ENCODE measurements at places on chromosomes 7 and 10.

- DNase-seq = peak; percentile 36
Observed at GRCh38 chr10:35089611-35090161, 455 bp downstream of the CUL2 start.

DNA sequence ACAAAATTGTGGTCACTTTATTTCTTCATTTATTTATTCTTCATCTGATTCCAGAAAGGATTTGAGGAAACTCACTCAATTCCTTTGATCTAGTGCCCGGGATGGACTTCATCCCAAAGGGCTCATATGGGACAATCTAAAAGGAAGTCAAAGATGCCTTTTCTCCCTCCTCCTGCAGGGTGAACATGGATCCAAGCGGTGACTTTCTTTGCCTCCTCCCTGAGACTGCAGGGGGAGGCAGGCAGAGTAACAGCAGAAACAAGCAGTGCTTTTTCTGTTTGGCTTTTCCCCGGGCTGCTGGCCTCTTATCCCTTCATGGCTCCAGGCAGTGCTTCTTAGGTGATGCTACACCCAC is 10.0 kb upstream of the DNMBP start:
- no peak for DNase-seq

- DNase-seq = peak; percentile 76
Observed at GRCh38 chr7:117113871-117114270, 160.6 kb downstream of the ST7 start.

GRCh38 chr7:43671521-43671920 is 57.8 kb downstream of the COA1 start:
- no peak for DNase-seq

DNA sequence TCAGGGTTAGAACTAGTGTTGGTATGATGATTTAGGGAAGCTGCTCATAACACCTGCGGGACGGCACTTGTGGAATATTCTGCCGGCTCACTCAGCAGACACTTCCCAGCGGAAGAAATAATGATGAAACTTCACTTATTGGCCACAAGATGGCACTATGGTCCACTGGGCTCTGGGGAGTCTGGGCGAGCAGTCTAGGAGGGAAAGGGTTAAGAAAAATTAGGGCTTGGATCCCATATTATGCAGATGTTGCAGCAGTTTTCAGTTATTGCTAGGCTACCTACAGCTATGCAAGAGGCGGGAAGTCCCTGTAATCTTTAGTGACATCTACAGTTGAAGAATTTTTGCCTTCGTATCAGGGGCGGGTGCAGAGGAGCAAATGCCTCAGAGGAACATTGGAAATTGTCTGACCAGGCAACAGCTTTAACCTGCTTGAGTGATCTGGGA is 238.7 kb upstream of the PRSS58 start:
- peak; percentile 32 for DNase-seq

DNA sequence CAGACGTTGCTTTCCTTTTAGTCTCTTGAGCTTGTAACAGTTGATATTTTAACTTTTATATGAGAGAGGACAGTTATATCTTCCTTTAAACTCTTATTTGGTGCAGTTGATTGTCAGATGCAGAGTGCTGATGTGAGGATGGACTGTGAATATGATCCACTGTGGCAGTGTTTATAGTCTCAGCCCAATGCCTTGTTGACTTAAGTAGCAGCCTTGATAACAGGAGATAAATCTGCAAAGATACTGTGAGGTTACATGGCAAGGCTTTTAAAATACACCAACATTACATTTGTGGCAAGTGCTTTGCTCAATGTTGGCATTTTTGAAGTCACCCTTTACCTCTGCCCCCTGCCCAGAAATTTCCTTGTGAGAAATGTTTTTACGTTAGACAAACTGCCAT is 206.7 kb downstream of the AUTS2 start:
- DNase-seq = no peak

DNA sequence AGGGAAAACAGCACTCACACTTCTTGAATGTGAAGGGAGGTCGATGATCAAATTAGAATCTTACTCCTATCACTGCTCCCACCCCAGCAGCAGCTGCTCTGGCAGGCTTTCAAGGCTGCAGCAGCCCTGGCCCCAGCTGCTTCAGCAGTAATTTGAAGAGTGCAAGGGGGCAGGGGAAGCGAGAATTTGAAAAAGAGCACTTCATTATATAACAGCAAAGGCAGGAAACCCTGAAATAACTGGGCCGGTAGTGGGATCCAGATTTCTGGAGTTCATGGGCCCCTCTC is 44.9 kb downstream of the MYPN start:
- peak; percentile 44 for DNase-seq

DNA sequence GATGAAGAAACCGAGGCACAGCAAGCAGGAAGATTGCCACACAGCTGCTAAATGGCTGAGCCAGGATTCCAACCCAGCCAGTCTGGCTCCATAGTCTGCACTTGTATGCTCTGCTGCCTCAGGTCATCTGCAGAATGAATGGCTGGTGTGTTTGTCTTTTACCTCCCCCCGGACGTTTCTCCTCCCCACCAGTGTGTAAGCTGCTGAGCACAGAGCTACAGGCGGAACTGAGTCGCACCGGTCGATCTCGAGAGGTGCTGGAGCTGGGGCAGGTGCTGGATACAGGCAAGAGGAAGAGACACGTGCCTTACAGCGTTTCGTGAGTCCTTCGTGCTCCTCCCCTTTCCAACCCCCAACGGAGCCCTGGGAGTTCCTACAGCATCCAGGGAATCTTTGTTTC is 2.6 kb downstream of the CNPY4 start:
- peak; percentile 96 for DNase-seq

- DNase-seq = no peak
Observed at GRCh38 chr10:79277579-79278269, 69.5 kb upstream of the PPIF start.

- DNase-seq = no peak
Observed at GRCh38 chr7:99514050-99514449, 9.6 kb downstream of the ZKSCAN5 start.

DNA sequence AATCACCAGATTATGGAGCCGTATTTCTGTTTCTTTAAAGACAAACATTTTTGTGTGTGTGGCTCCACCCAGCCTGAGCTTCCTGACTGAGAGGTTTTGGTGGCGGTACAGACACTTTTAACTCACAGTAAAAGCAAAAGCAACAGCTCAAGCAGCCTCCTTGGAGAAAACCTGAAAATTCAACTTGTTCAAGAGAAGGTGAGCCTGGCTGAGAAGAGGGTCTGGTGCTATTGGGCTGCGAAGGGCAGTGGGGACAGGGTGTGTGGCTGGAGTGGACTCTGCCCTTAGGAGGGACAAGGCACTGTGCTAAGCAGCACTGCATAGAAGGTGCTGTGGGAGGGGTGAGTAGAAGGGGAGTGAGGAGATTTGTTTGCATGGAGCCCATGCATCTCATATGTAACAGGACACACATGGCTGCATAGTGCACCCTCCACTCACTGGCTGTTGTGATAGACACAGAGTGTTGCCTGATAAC is at the start of gene GIMAP7:
Gene GIMAP7 (plus strand): TSS at position 125 of the 475 bp plus-strand sequence. CDS start 5,103 bp downstream, outside the sequence.
- no peak for DNase-seq

DNA sequence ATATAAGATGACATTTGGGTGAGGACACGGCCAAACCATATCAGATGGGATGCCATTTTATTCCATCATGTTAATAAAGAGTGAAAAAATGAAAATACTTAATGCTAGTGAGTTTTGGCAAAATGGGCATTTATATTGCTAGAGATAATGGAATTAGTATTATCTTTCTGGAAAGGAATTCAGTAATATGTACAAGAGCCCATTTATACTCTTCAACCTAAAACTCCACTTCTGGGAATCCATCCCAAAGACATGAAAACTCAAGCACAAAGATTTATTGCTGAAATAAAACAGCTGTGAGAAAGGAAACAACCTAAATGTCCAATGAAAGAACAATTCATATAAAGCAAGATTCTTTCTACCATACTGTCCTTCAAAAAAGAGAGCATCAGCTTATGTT is 96.0 kb upstream of the TMEM168 start:
- no peak for DNase-seq

All from NCI-H69 (cell line).